ENCODE measurements at places on chromosomes 1 and 21.

- DNase-seq = no peak
Measured at GRCh38 chr1:2528966-2529783, 888 bp downstream of the HES5 start.

DNA sequence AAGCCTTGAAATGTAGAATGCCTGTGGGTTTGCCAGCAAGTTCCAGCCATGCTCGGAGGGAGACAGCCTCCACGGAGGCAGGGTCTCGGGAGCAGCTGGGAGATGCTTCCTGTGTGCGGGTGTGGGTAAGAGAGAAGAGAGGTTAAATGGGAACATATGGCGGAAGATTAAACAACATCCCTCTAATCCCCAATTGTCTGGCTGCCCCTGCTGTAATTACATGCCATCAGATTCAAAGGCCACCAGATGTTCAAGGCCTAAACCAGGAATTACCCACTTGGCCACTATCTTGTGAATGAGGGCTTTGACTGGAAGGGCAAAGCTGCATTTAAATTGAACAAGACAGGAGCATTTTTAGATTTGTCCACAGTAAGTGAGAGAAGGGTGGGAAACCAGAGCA lies 81.4 kb upstream of the BACE2 start:
- DNase-seq = no peak

DNA sequence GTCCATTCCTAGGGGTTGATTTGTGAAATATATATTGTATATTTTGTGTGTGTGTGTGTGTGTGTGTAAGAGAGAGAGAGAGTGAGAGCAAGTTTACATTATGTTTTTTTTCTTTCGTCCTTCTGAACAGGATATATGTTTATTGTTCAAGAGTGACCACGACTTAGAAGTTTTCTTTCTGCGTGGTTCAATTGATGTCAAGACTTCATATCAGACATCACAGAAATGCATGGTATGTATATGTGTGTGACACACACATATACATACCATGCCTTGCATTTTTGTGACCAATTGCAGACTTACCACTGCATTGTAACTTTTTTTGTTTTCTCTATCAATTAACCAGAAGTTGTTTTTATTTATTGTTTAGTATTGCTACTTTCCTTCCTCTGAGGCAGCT lies 2.5 kb downstream of the RASAL2 start:
- no peak for DNase-seq

DNA sequence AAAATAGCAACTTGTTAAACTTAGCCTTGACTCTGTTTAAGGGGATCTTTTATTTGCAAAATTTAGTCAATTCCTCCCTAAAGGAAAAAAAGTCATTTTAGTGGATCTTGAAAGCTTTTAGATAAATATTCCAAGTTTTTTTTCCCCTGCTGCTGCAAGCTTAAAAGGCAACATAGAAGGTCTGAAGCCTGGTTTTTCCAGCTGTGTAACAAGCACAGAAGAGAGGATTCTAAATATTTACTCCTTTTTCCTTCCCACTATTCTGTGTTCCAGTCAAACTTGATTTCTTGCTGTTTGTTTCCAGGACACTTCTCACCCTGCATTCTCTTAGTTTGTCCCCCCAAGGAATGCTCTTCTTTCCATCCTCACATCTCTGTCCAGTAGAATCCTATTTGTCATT lies 86.7 kb downstream of the NFIA start:
- DNase-seq = no peak

Data from right atrium auricular region (tissue), 2 donors.